Activated CD4-positive, CD25-positive, alpha-beta regulatory T cell (primary cell): ENCODE measurements at places on chromosomes 16 and 17.

GRCh38 chr16:2964475-2965336 is 631 bp downstream of the KREMEN2 start:
- DNase-seq: no peak

DNA sequence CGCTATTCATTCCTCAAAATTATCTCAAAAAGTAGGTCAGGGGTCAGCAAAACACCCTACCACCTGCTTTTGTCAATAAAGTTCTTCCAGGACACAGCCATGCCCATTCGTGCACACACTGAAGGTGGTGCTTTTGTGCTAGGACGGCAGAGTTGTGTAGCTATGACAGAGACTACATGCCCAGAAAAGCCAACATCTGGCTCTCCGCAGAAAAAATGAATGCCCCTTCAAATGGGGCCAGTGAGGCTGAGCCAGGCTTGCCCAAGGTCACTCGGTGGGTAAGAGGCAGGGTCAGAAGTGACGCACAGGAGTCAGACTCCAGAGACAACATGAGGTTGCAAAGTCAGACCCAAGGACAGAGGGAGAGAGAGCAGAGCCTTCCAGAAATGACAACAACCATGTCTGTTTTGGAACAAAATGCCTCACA is 200.1 kb downstream of the XYLT1 start:
- no peak for DNase-seq

DNA sequence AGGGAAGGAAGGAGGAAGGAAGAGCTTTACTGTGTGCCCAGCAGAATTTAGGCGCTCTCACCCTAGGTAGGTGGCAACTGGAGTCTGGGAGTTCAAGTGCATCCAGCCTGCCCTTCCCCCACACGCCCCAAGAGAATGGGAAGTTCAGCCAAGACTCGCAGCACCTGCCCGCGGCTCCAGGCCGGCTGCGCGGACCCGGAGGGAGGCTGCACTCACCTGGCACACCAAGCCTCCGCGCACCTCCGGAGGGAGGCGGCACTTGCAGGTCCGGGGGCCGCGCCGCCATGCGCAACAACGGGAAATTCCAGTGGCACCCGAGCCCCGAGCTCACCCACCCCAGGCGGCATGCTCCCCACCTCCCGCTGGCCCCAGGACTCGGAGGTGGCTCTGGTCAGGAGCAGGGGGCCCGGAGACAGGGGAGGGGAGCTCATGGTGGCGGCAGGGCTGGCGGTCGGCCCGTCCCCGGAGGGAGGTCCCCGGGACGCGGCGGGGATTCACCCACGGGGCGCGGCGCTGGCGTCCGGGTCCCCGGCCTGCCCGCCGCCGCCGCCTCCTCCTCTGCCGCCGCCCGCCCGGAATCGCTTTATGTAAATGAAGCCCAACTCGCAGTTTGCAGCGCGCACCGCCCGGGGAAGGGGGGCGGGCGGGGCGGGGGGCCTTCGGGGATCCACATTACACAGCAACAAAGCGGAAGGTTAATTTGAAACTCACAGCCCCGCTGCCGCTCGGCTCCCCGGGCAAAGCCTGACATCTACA is at the start of gene ZFHX3:
ZFHX3 (minus strand) TSS at position 593 of the 756 bp plus-strand sequence. CDS start 87,983 bp downstream, outside the sequence.
- DNase-seq: no peak

GRCh38 chr17:31386542-31387075 is 4.9 kb upstream of the RAB11FIP4 start:
- no peak for DNase-seq

DNA sequence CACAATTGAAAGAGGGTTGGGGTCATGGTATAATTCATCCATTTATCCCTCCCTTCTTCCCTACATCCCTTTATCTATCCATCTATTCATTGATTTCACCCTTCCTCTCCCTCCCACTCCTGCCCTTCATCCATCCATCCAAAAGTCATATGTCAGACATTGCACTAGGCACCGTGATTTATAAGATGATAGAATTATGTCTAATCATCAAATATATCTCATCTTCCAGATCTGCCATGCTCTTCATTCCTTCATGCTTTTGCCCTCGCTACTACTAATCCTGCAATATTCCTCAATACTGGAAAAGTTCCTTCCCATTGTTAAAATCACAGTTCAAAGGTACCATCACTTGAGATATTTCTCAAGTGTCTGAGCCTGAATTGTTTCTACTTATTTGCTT is 335.2 kb upstream of the CDH11 start:
- no peak for DNase-seq
